ENCODE measurements at places on chromosomes 12 and 14.

- no peaks in the 10 kb centered on the region for H3K36me3 ChIP-seq
- no peaks in the 10 kb centered on the region for H3K27me3 ChIP-seq
- H3K4me1 ChIP-seq: peaks cover 79% of the 10 kb centered on the region
- no peak overlapping the region for H3K27ac ChIP-seq
- no peak overlapping the region for H3K4me3 ChIP-seq
These were observed 13.8 kb upstream of the DHRS4 start for GRCh38 chr14:23939607-23940326.

- no peak overlapping the region for H3K4me3 ChIP-seq
- no peaks in the 10 kb centered on the region for H3K4me1 ChIP-seq
- H3K27me3 ChIP-seq: no peaks in the 10 kb centered on the region
These were observed 114.8 kb upstream of the VRK1 start for GRCh38 chr14:96682401-96682800.

- H3K36me3 ChIP-seq: no peaks in the 10 kb centered on the region
- no peaks in the 10 kb centered on the region for H3K4me1 ChIP-seq
- no peak overlapping the region for H3K4me3 ChIP-seq
- H3K27ac ChIP-seq: no peak overlapping the region
These were observed 62.0 kb downstream of the NDUFA12 start for GRCh38 chr12:94941440-94941862.

DNA sequence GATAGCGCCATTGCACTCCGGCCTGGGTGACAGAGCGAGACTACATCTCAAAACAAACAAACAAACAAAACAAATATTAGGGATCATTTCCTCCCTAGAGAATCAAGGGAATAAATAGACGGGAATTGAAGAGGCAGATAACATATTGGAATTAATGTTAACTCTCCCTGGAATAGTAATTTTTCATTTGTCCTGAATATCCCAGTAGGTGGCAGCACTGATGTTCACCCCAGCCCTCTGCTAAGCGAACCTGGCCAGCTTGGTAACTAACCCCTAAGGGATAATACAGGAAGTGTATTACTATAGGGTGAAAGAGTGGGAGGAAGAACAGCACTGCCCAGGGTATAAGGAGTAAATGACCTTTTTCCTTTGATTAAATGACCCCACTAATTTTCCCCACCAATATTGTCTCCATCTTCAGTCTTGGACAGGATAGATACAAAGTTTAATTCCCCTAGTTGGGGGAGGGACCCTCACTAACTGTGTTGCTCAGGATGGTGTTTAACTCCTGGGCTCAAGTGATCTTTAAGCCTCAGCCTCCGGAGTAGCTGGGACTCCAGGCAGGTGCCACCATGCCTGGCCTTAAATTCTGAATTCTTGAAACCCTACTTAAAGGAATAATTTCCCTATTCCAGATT is 40.5 kb downstream of the SLC2A14 start:
- DNase-seq: peak; percentile 15
- H3K4me1 ChIP-seq: no peaks in the 10 kb centered on the region
- H3K36me3 ChIP-seq: no peaks in the 10 kb centered on the region
- H3K27me3 ChIP-seq: no peaks in the 10 kb centered on the region
- no peak overlapping the region for H3K4me3 ChIP-seq

GRCh38 chr14:83044001-83044400 is 1510.3 kb upstream of the SEL1L start:
- H3K36me3 ChIP-seq: no peaks in the 10 kb centered on the region
- DNase-seq: no peak
- H3K4me3 ChIP-seq: no peak overlapping the region
- no peaks in the 10 kb centered on the region for H3K4me1 ChIP-seq
- H3K27me3 ChIP-seq: no peaks in the 10 kb centered on the region

GRCh38 chr12:125131958-125132357 is 66.7 kb downstream of the AACS start:
- H3K4me3 ChIP-seq: no peak overlapping the region
- peaks cover 3% of the 10 kb centered on the region for H3K36me3 ChIP-seq
- H3K27ac ChIP-seq: no peak overlapping the region

DNA sequence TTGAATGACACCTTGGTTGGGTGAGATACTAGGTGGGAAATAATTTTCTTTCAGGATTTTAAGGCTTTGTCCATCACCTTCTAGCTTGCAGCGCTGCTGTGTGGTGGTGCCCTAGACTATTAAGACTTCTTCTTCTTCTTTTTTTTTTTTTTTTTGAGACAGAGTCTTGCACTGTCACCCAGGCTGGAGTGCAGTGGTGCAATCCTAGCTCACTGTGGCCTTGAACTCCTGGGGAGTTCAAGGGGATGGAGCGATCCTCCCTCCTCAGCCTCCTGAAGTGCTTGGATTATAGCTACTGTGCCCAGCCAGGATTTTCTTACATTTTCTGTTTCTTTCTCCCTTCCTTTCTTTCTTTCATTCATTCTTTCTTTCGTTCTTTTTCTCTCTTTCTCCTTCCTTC is 10.3 kb upstream of the MTA1 start:
- no peak overlapping the region for H3K4me3 ChIP-seq
- no peak for DNase-seq
- no peaks in the 10 kb centered on the region for H3K27me3 ChIP-seq
- no peaks in the 10 kb centered on the region for H3K36me3 ChIP-seq
- no peak overlapping the region for H3K27ac ChIP-seq
- peaks cover 13% of the 10 kb centered on the region for H3K4me1 ChIP-seq

DNA sequence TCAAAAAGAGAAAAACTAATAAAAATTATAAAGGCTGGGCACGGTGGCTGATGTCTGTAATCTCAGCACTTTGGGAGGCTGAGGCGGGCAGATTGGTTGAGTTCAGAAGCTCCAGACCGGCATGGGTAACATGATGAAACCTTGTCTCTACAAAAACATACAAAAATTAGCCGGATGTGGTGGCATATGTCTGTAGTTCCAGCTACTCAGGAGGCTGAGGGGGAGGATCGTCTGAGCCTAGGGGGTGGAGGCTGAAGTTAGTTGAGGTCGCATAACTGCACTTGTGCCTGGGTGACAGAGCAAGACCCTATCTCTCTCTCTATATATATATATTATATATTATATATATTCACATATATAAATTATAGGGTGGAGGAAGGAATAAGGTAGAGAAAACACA is 32.5 kb upstream of the ANO2 start:
- no peaks in the 10 kb centered on the region for H3K36me3 ChIP-seq
- no peak for DNase-seq
- no peaks in the 10 kb centered on the region for H3K4me1 ChIP-seq
- H3K27me3 ChIP-seq: no peaks in the 10 kb centered on the region

DNA sequence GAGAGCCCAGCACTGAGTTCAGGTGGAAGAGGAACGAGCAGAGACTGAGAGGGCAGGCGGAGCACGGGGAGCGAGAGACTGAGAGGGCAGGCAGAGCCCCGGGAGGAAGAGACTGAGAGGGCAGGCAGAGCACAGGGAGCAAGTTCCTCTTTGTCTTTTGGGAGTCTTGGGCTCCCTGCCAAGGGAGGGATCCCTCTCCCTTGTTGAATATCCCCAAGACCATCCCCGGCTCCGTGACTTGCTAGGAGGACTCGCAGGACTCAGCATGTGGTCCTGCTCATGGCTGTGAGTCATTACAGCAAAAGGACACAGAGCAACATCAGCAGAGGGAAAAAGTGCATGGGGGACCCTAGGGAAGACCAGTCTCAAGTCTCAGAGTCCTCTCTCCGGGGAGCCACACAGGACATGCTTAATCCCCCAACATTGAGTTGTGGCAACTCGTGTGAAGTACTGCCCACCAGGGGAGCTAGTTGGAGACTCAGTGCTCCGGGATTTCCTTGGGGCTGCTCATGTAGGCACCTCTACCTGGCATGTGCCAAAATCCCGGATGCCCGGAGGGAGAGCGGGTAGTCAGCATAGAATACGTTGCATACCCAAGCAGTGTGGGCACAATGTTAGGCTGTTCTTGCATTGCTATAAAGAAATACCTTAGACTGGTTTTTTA is 81.0 kb downstream of the CCDC92 start:
- no peak for DNase-seq
- H3K36me3 ChIP-seq: no peaks in the 10 kb centered on the region

GRCh38 chr14:51738754-51739153 is 87.0 kb downstream of the FRMD6 start:
- H3K27ac ChIP-seq: no peak overlapping the region
- no peak overlapping the region for H3K4me3 ChIP-seq
- H3K36me3 ChIP-seq: no peaks in the 10 kb centered on the region
- no peaks in the 10 kb centered on the region for H3K4me1 ChIP-seq

DNA sequence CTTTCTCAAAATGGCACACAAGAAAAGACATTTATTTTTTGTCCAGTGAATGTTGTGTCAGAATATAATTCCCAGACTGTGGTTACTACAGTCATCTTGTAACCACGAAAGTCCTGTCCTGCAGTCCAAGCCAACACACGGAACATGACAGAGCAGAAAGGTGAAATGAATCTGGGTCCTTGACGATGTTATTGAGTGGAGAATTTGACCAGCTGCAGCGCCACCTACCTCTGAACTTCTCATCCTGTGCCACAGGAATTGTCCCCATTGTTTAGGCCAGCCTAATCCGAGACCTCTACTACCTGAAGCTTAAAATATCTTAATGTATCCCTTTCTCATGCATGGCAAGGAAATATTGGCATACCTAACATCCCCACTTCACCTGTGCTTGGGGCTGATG is 64.1 kb upstream of the OTX2 start:
- peak; percentile 47 for DNase-seq
- H3K36me3 ChIP-seq: no peaks in the 10 kb centered on the region
- H3K4me1 ChIP-seq: no peaks in the 10 kb centered on the region
- H3K27ac ChIP-seq: no peak overlapping the region
- no peaks in the 10 kb centered on the region for H3K27me3 ChIP-seq

- H3K36me3 ChIP-seq: no peaks in the 10 kb centered on the region
- H3K27ac ChIP-seq: peak overlapping the region; percentile 76
- peak; percentile 69 for DNase-seq
- no peak overlapping the region for H3K4me3 ChIP-seq
These were observed 3.0 kb upstream of the CORO1C start for GRCh38 chr12:108734200-108734906.

DNA sequence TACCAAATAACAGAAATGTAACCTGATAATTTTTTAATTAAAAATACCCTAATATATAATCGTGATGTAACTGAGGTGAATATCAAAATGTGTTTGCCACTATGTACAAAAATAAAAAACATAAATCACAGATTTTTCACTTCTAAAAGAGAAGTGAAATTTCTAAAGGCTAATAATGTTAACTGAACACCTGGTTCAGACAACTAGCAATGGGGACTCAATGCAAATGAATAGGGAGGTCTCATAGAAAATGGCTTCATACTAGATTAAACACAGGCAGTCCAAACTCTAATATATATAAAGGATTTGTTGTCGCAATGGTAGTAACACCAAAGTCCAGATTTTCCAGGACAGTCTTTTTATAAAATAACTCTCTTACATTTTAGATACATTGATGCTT is 365.4 kb upstream of the ATP2B1 start:
- no peaks in the 10 kb centered on the region for H3K4me1 ChIP-seq
- H3K27ac ChIP-seq: no peak overlapping the region
- H3K4me3 ChIP-seq: no peak overlapping the region
- no peaks in the 10 kb centered on the region for H3K36me3 ChIP-seq

GRCh38 chr12:59077575-59078426 is 157.5 kb upstream of the LRIG3 start:
- no peaks in the 10 kb centered on the region for H3K27me3 ChIP-seq
- peak; percentile 17 for DNase-seq
- no peak overlapping the region for H3K27ac ChIP-seq

All from body of pancreas (tissue), 4 donors.